ENCODE measurements at places on chromosomes 11 and 22. TPM values are rescaled to one million over a fixed set of nuclear protein-coding genes. Genes with fewer than 3 reads are reported as not detected.

Gene ANGPTL5
- total RNA-seq: not detected

Gene SPTY2D1
- 21.4 TPM for total RNA-seq

Gene JHY
- total RNA-seq: 0.26 TPM

Gene KCNK7
- total RNA-seq: 0.49 TPM
